Activated CD4-positive, alpha-beta memory T cell treated with anti-CD3 and anti-CD28 coated beads, Interleukin-2, amount 10 ng/mL, durations not matched to agents 7 days and 5 days (primary cell): ENCODE measurements at places on chromosomes 2 and 18.

GRCh38 chr18:3998698-3999333 lies 456.3 kb downstream of the DLGAP1 start:
- no peak overlapping the region for H3K27ac ChIP-seq
- no peak for DNase-seq
- no peaks in the 10 kb centered on the region for H3K4me1 ChIP-seq
- no peaks in the 10 kb centered on the region for H3K36me3 ChIP-seq
- peaks cover 29% of the 10 kb centered on the region for H3K27me3 ChIP-seq

DNA sequence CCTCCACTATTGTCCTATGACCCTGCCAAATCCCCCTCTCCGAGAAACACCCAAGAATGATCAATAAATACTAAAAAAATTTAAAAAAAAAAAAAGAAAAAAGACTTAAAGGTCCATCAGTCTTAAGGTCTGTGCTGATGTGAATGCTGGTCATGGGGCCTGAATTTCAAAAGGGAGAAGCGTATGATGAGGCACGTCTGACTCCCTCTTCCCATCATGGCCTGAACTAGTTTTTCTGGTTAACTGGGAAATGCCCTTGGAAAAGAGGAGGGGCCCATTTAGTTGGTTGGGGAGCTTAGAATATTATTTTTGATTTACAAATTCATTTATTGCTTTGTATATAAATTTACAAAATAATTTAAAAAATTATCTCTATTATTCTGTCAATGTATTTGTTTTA lies 291.0 kb upstream of the CDH19 start:
- no peak overlapping the region for H3K27ac ChIP-seq
- no peaks in the 10 kb centered on the region for H3K27me3 ChIP-seq
- no peaks in the 10 kb centered on the region for H3K36me3 ChIP-seq
- DNase-seq = no peak
- no peaks in the 10 kb centered on the region for H3K4me1 ChIP-seq

GRCh38 chr2:26297061-26297460 lies 48.9 kb upstream of the SELENOI start:
- H3K4me1 ChIP-seq = no peaks in the 10 kb centered on the region
- no peaks in the 10 kb centered on the region for H3K36me3 ChIP-seq
- H3K4me3 ChIP-seq = no peak overlapping the region
- H3K27me3 ChIP-seq = peaks cover 20% of the 10 kb centered on the region
- H3K27ac ChIP-seq = no peak overlapping the region
- no peak for DNase-seq

GRCh38 chr2:99660616-99661406 lies 171.0 kb upstream of the REV1 start:
- no peak overlapping the region for H3K27ac ChIP-seq
- H3K36me3 ChIP-seq = no peaks in the 10 kb centered on the region
- peaks cover under 1% of the 10 kb centered on the region for H3K27me3 ChIP-seq
- H3K4me3 ChIP-seq = no peak overlapping the region
- no peaks in the 10 kb centered on the region for H3K4me1 ChIP-seq

DNA sequence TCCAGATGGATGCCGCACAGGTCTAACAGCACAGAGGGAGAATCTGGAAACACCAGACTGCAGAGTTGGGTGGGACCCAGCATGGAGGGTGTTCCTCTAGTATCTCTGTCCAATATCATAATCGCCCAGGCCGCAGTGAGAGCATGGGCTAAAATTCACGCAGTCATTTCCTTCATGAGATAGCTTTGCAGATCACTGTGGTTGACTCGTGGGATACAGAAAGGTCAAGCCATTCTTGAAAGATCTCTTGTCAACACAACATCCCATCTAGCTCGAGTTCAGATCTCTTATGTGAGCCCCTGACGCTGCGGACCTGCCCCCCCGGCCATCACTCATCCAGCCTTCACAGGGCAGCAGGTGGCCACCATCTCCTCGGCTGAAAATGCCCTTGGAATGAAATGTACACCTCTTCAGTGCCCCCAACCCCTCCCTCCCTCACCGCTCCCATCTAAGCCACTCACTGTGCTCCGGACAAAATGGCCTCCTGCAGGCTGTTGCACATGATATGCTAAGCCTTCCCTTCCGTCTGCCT lies 45.9 kb downstream of the FOSL2 start:
- H3K27ac ChIP-seq = no peak overlapping the region
- no peak for DNase-seq
- H3K4me3 ChIP-seq = no peak overlapping the region
- peaks cover 12% of the 10 kb centered on the region for H3K36me3 ChIP-seq

DNA sequence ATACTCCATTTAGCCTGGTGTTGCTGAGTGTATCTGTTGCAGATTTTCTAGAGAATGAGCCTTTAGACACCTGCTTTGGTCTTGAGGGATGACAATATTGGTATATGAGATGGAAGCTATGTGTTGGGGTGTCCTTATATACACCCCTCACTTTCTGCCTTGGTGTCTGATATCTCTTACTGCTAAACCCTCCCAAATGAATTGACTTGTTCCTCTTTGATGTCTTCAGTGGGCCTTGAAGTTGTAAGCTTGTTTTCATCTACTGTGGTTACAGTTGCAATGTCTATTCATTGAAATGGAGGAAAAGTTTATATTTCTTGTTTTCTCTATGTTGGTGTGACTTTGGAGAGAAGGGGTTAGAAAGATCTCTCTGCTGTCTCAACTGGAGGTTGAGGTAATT lies 18.9 kb downstream of the RAB10 start:
- peaks cover 39% of the 10 kb centered on the region for H3K4me1 ChIP-seq
- no peak for DNase-seq
- H3K4me3 ChIP-seq = no peak overlapping the region
- no peak overlapping the region for H3K27ac ChIP-seq

DNA sequence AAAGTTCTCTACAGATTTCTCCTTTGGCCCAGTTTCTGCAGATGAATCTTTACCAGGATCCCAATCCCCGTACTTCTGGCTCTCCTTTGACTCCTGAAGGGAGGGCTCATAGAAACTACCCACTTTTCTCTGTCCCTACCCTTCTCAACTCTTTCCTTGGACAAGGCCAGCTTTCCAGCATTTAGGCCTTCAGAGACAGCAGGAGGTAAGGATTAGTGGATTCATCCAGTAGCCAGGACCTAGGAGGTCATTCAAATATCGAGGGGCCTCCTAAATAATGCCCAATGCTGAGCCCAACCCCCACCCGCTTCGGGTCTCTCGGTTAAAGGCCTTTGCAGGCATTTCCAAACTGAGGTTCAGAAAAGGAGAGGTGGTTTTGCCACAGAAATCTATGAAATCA lies 4.8 kb upstream of the ZNF532 start:
- H3K27me3 ChIP-seq = peaks cover 41% of the 10 kb centered on the region
- no peaks in the 10 kb centered on the region for H3K36me3 ChIP-seq
- H3K27ac ChIP-seq = no peak overlapping the region

- DNase-seq = no peak
- H3K36me3 ChIP-seq = no peaks in the 10 kb centered on the region
- H3K27me3 ChIP-seq = no peaks in the 10 kb centered on the region
These were observed 153.6 kb downstream of the DSEL start for GRCh38 chr18:67362906-67363305.

DNA sequence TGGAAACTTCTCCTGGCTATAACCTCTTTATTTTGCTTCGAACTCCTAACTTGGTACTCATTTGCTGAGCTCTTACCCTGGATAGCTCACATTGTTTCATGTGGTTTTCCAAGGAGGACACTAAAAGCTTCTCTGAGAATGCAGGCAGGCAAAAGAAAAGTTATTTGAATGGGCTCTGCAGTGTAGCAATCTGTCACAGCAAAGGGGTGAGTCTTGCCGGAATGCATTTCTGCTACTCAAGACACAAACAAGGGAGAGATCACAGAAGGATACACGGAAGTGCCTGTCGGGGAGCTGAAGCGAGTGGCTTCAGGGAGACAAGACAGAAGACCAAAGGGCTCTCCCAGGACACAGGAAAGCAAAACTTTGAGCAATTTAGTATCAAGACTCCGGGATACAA lies 265.4 kb downstream of the SS18 start:
- H3K4me1 ChIP-seq = no peaks in the 10 kb centered on the region
- no peaks in the 10 kb centered on the region for H3K36me3 ChIP-seq
- no peak overlapping the region for H3K27ac ChIP-seq

- H3K4me1 ChIP-seq = no peaks in the 10 kb centered on the region
- no peak for DNase-seq
These were observed 344.7 kb upstream of the PKDCC start for GRCh38 chr2:41703123-41703522.

- no peak overlapping the region for H3K4me3 ChIP-seq
- peaks cover 2% of the 10 kb centered on the region for H3K36me3 ChIP-seq
- H3K4me1 ChIP-seq = peaks cover 13% of the 10 kb centered on the region
- no peak for DNase-seq
- H3K27me3 ChIP-seq = no peaks in the 10 kb centered on the region
These were observed 100.1 kb upstream of the TLK1 start for GRCh38 chr2:171260471-171261424.

DNA sequence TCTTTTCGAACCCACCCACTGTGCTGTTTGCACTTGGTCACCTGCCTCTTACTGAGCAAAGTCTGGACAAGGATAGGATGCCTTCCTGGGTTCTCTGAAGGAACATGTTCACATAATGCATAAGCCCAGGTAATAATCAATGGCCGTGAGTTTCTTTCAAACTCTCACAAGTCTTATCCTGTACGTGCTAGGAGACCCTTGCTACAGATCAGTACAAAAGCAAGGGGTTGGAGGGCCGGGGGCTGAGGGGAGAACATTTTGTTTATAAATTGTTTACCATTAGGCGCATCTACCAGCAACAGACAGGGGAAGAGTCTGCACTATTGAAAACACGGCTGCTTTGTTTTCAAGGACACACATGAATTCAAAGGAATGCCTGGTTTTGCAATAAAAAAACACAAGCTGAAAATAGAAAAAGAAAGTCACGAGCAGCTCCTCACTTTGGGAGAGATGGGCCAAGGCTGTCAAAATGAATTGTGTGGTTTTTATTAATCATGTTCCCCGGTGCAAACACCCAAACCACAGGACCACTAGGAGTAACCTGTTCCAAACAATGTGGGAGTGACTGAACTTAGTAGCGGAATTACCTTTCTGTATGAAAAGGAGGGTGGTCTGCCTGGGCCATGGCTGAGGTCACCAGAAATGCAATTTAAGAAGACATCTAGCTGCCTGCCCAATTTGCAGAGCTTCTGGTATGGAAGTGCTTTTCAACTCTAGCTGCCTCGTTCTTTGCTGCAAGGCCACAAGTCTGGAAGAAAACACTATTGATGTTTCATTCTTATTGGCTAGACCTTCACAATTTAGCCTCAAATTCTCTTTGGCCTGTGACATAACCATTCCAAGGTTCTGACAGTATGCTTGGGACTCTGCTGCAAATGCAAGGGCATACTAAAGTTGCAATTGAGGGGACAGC lies 73.5 kb downstream of the CCBE1 start:
- H3K4me3 ChIP-seq = no peak overlapping the region
- DNase-seq = no peak
- no peaks in the 10 kb centered on the region for H3K4me1 ChIP-seq
- no peak overlapping the region for H3K27ac ChIP-seq
- peaks cover 2% of the 10 kb centered on the region for H3K27me3 ChIP-seq

DNA sequence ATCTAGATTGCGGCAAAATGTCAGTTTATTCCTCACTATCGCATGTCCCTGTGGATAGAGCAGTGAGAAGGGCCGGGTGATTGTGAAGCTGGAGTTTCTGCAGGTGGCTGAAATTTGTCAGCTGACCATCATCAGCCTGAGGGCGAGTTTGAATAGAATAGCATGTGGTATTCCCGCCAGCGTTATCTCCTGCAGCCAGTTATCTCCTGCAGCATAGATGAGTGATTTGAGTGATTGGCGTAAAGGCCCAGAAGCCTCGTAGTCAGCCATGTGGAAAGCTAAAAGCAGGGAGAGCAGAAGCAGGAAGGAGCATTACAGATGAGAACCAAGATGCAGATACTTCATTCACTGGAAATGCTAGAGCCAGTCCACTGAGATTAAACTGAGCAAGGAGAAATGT lies 65.5 kb downstream of the CABLES1 start:
- H3K4me1 ChIP-seq = peaks cover 4% of the 10 kb centered on the region
- H3K27me3 ChIP-seq = peaks cover 14% of the 10 kb centered on the region
- no peaks in the 10 kb centered on the region for H3K36me3 ChIP-seq
- no peak overlapping the region for H3K27ac ChIP-seq
- H3K4me3 ChIP-seq = no peak overlapping the region

- peaks cover 45% of the 10 kb centered on the region for H3K4me1 ChIP-seq
- no peak overlapping the region for H3K27ac ChIP-seq
These were observed 382.2 kb downstream of the NBAS start for GRCh38 chr2:15178946-15179345.

DNA sequence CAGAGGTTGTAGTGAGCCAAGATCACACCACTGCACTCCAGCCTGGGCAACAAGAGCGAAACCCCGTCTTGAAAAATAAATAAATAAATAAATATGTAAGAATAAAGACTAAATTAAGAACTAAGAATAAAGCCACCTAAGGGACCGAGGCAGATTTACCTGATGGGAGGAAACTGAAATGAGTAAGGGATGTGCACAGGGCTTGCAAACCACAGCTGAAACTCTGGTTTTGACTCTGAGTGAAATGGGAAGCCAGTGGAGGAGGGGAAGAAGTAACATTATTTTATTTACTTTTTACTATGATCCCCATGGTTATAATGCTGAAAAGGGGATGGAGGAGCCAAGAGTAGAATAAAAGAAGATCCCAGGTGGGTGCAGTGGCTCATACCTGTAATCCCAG lies 107.3 kb downstream of the CABYR start:
- peak; percentile 20 for DNase-seq
- H3K27ac ChIP-seq = no peak overlapping the region
- no peaks in the 10 kb centered on the region for H3K36me3 ChIP-seq
- H3K4me1 ChIP-seq = peaks cover 12% of the 10 kb centered on the region

- peaks cover 16% of the 10 kb centered on the region for H3K36me3 ChIP-seq
- H3K27ac ChIP-seq = no peak overlapping the region
- H3K4me3 ChIP-seq = no peak overlapping the region
These were observed 19.8 kb upstream of the TXNDC2 start for GRCh38 chr18:9865764-9866490.

DNA sequence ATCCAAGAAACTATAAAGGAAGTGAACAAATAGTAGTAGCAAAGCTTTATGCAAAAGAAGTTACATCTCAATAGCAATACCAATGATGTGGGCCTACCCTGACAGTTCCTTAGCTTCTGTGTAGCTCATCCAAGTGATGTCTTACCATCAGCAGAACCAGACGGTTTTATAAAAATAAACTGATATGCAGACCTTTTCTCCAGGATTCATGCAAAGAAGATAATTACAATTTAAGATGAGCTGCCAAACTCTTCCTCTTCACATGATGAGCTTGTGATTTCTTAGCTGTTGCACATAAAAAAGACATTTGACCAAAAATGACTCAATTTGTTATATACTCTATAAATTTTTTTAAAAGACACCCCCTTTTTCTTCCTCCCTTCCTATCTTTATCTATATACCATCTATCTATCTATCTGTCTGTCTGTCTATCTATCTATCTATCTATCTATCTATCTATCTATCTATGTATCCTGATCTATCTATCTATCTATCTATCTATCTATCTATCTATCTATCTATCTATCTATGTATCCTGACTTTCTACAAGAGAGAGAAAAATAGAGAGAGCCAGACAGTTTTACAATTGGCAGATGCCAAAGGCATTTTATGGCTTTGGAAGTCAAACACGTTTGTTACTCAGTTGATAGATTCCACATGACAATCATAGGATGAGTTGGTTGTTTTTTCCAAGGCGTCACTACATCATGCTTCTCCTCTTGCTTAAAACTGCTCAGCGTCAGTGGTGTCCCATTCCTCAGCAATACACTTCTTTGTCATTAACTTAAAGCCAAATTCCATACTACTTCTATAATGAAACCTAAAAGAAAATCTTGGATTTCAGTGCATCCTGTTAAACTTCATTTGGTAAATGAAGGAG lies 65.9 kb upstream of the ACTR3 start:
- H3K4me3 ChIP-seq = no peak overlapping the region
- peaks cover 4% of the 10 kb centered on the region for H3K36me3 ChIP-seq
- H3K27ac ChIP-seq = no peak overlapping the region
- H3K27me3 ChIP-seq = no peaks in the 10 kb centered on the region
